Thoracic aorta (tissue), 2 donors: ENCODE measurements at places on chromosomes 12 and 14. TPM values are rescaled to one million over a fixed set of nuclear protein-coding genes. Genes with fewer than 3 reads are reported as not detected.

- DNase-seq, result no peak
- no peaks in the 10 kb centered on the region for H3K36me3 ChIP-seq
- H3K27ac ChIP-seq, result peak overlapping the region; percentile 78
- peak overlapping the region; percentile 76 for H3K4me3 ChIP-seq
- H3K4me1 ChIP-seq, result peaks cover 32% of the 10 kb centered on the region
- H3K27me3 ChIP-seq, result no peaks in the 10 kb centered on the region
Measured at GRCh38 chr14:29928117-29928640, 532 bp upstream of the PRKD1 start.

DNA sequence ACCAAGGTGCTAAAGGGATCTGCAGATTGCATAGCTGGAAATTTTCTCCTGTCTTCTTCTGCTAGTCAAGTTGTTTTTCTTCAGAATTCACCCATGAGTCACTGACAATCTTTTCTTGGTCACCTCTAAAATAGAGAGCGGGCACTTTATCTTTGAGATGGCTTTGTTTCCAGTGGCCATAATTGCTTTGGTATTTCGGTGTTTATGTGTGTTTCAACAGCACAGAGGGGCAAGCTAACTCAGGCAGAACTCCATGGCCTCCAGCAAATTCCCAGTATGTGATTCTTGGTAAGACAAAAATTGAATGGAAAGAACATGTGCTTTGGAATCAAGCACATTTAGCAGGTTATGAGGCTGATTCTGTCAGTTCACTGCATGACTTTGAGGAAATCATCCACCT, 656.8 kb downstream of the VRK1 start:
- DNase-seq, result no peak
- no peaks in the 10 kb centered on the region for H3K4me1 ChIP-seq

DNA sequence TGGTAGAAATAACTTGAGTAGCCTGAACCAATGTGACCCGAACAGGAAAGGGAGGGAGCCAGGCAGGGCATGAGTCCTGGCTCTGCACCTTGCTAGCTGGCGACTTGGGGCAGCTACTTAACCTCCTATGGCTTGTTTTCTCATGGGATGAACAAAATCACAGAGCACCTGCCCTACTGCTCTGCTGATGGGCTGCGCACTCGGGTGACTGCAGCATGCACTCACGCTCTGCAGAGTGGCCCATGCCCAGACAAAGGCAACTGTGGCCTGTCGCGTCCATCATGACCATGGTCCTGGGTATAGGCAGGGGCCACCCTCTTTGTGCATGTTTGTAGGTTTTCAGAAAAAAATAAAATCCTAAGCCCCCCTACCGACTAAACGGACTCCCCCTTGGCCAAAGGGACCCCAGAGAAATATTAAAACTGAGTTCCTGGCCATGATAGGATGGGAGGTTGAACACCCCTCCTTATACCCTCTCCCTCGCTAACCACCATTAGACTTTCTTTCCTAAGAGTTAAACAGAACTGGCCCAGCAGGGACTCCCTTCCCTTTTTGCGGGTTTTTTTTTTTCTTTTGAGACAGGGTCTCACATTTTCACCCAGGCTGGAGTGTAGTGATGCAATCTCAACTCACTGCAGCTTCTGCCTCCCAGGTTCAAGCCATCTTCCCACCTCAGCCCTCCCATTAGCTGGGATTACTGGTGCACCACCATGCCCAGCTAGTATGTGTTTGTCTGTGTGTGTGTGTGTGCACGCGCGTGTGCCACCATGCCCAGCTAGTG, 32.5 kb downstream of the VWF start:
- H3K4me3 ChIP-seq, result no peak overlapping the region
- peaks cover 10% of the 10 kb centered on the region for H3K4me1 ChIP-seq
- no peak overlapping the region for H3K27ac ChIP-seq
- H3K27me3 ChIP-seq, result no peaks in the 10 kb centered on the region
- DNase-seq, result no peak

GRCh38 chr14:104900639-104901512, 23.8 kb upstream of the PLD4 start:
- no peak for DNase-seq
- H3K27me3 ChIP-seq, result no peaks in the 10 kb centered on the region
- no peak overlapping the region for H3K4me3 ChIP-seq
- no peaks in the 10 kb centered on the region for H3K4me1 ChIP-seq
- H3K27ac ChIP-seq, result no peak overlapping the region

- H3K27ac ChIP-seq, result no peak overlapping the region
- no peaks in the 10 kb centered on the region for H3K4me1 ChIP-seq
- no peaks in the 10 kb centered on the region for H3K36me3 ChIP-seq
Measured at GRCh38 chr12:9349888-9350885, 142.0 kb upstream of the PZP start.

The TMEM121 gene
- 2.6 TPM for total RNA-seq

DNA sequence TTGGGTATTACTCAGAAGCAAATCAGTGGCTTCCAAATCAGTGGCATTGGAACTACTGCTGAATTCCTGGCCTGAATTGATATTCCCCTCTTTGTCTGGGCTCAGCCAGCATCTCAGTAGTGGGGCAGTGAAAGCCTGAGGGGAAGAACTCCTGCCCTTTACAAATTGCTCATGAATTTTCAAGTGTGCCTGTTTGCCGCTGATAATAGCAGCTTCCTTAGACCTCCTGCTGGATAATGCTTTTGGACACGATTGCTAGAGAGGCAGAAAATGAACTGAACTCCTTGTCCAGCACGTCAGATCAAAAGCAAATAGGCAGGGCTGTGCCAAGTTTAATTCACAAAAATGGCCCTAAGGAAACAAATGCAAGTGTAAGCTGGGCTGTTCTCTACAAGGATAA, 91.3 kb upstream of the GZMB start:
- no peaks in the 10 kb centered on the region for H3K36me3 ChIP-seq
- H3K27ac ChIP-seq, result no peak overlapping the region
- DNase-seq, result no peak
- no peaks in the 10 kb centered on the region for H3K4me1 ChIP-seq
- H3K4me3 ChIP-seq, result no peak overlapping the region

The FAM186B gene
- total RNA-seq, result 0.42 TPM

DNA sequence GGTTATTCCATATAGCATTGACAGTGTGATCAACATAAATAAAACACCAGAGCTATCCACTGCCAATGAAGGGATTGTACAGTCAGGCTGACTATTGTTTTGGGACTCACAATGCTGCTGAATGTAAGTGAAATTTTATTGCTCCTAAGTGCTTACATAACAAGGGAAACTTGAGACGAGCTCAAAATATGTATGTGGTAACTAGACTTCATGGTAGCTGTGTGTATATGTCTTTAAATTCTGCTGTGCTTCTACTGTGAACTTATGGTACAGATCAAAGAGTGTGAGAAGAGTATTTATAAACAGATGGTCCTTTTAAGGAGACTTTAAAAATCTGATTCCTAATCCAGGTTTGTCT, 6.9 kb downstream of the FLRT2 start:
- H3K27me3 ChIP-seq, result no peaks in the 10 kb centered on the region
- H3K4me1 ChIP-seq, result peaks cover 13% of the 10 kb centered on the region
- no peaks in the 10 kb centered on the region for H3K36me3 ChIP-seq
- DNase-seq, result no peak

GRCh38 chr12:12474931-12475795, 87.5 kb downstream of the DUSP16 start:
- H3K27ac ChIP-seq, result no peak overlapping the region
- peaks cover 23% of the 10 kb centered on the region for H3K36me3 ChIP-seq
- DNase-seq, result no peak

The CFL2 gene
- total RNA-seq, result 94.6 TPM

DNA sequence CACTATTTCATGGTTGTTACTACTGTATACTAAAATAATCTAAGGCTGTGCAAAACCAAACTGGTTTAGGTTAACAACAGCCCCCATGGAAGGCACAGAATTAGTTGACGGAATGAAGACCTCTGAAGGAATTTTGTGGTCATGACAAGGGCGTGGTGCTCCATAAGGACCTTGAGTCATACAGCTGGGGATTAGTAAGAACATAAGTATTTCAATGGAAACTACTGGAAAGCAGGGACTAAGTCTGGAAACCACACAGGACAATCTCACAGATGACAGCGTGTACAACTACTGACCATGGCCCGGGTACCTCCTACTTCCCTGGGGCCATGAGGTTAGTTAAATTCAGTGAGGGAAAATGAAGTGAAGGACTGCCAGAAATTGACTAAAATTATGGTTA, 98.5 kb upstream of the PLEKHA5 start:
- H3K4me1 ChIP-seq, result no peaks in the 10 kb centered on the region
- H3K4me3 ChIP-seq, result no peak overlapping the region
- H3K36me3 ChIP-seq, result no peaks in the 10 kb centered on the region
- H3K27me3 ChIP-seq, result no peaks in the 10 kb centered on the region
- no peak for DNase-seq
- no peak overlapping the region for H3K27ac ChIP-seq

The TTC5 gene
- 10.2 TPM for total RNA-seq

GRCh38 chr12:43357141-43357540, 194.9 kb downstream of the ADAMTS20 start:
- no peaks in the 10 kb centered on the region for H3K36me3 ChIP-seq
- no peak for DNase-seq
- no peak overlapping the region for H3K27ac ChIP-seq
- H3K4me1 ChIP-seq, result no peaks in the 10 kb centered on the region

The CCDC88C gene
- total RNA-seq, result 3.7 TPM

- H3K36me3 ChIP-seq, result no peaks in the 10 kb centered on the region
- DNase-seq, result no peak
- H3K27ac ChIP-seq, result no peak overlapping the region
- no peaks in the 10 kb centered on the region for H3K4me1 ChIP-seq
- no peak overlapping the region for H3K4me3 ChIP-seq
Measured at GRCh38 chr14:96905065-96905464, 107.9 kb downstream of the VRK1 start.

DNA sequence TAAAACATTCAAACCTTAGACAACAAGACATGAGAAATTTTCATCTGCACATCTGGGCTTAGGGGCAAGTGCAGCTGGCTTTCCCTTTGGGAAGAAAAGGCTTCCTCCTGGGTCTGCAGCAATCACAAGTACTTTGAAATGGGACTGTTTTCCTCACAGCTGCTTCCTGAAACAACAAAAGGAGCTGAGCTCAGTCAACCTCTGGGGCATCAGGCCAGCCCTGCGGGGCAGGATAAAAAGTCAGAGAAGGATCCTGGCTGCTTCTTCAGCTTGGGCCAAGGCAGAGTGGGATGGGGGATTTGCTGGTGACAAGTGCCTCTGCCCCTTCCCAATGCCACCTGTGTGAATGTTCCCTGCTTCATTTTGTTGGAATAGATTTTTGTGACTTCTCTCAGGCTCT, 16.2 kb upstream of the SDR39U1 start:
- H3K36me3 ChIP-seq, result no peaks in the 10 kb centered on the region
- H3K4me1 ChIP-seq, result no peaks in the 10 kb centered on the region
- DNase-seq, result no peak
- no peak overlapping the region for H3K4me3 ChIP-seq
- H3K27me3 ChIP-seq, result no peaks in the 10 kb centered on the region
